Bronchial epithelial cell (primary cell): ENCODE measurements at places on chromosomes 4 and X. TPM values are rescaled to one million over a fixed set of nuclear protein-coding genes. Genes with fewer than 3 reads are reported as not detected.

DNA sequence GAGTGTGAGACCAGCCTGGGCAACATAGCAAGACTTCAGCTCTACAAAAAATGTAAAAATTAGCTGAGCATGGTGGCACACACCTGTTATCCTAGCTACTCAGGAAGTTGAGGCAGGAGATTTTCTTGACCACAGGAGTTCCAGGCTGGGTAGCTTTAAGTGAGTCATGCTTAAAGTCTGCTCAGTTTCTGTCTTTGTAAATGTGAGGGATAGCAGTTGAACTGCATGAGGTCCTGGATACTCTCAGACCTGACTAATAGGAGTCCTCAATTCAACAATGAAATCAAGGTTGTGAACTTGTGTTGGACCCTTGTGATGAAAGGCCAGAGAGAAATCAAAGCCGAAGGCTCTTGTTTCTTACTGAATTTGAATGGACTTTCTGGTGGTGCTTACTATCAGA is 45.2 kb downstream of the STARD8 start:
- DNase-seq, result peak; percentile 23

GRCh38 chrX:134999469-134999868 is 8.7 kb downstream of the SMIM10 start:
- DNase-seq, result peak; percentile 57

Gene MAGEA3
- total RNA-seq, result not detected in 2 replicates

Gene IL3RA
- total RNA-seq, result not detected in 2 replicates
